ENCODE measurements at places on chromosomes 4 and X. TPM values are rescaled to one million over a fixed set of nuclear protein-coding genes. Genes with fewer than 3 reads are reported as not detected.

The PHEX gene
- total RNA-seq: 12.8 TPM

The RBM47 gene
- total RNA-seq: 20.3 TPM

The MAGEE2 gene
- not detected for total RNA-seq

The TRIM75 gene
- not detected for total RNA-seq

The CLCN4 gene
- total RNA-seq: not detected

The NPY2R gene
- total RNA-seq: not detected

GRCh38 chr4:81876106-81876505, 404.4 kb upstream of the RASGEF1B start:
- no peak for DNase-seq

GRCh38 chrX:155953055-155953454, 44.4 kb upstream of the IL9R start:
- DNase-seq: no peak

GRCh38 chrX:129690435-129690834, 35.7 kb upstream of the APLN start:
- no peak for DNase-seq

- no peak for DNase-seq
Measured at GRCh38 chrX:1387141-1387776, 4.7 kb downstream of the SLC25A6 start.

- DNase-seq: no peak
Measured at GRCh38 chr4:148376151-148376550, 66.1 kb downstream of the NR3C2 start.

DNA sequence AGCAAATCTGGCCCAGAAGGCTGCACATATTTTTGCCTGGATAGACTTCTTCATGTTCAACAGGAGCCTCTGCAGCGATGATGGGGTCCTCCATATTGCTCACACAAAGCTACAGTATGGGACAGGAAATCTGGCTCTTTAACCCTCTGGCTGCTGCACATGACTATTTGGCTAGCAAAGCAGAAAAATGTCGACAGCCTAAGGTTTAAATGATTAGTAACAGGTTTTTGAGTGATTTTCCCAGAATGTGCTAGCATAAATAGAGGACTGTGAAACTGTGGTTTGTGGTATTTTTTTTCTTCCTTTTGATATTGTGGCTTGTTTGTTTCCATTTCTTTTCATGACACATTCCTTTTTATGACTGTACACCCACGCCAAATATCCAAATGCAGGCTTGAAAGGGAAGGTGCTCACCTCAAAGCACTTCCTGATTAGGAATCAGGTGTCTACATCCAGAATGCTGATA, 120.2 kb upstream of the GK2 start:
- DNase-seq: no peak

DNA sequence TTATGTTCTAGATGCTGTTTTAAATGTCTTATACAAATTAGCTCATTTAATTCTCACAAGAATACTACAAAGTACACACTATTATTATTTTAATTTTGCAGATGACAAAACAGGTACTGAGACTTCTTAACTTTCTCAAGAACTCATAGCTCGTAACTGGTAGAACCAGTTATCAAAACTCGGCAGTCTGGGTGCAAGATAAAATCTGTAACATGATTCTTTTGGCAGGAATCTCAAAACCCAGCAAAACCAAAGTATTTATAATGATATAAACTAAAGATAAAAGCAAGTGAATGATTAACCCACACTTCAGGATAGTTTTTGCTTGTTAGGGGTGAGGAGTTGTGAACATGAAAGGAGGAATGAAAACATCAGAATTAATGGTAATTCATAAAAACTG, 27.6 kb downstream of the CLNK start:
- DNase-seq: no peak

DNA sequence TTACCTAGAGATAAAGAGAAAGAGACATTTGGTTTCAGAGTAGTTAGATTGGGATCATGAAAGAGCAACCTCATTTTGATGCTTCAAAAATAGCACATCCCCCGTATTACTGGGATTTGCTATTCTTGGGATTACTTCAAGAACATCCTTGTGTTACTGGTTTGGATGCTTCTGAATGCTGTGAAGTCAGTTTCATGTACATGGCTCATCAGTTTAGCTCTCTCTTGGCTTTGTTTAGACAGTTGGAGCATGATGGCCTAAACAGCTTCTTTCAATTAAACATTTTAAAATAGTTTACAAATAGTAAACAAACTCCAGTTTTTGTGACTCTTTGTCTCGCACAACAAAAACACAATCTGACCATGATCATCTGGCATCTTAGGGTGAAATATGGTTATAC, 23.9 kb downstream of the HTT start:
- no peak for DNase-seq

DNA sequence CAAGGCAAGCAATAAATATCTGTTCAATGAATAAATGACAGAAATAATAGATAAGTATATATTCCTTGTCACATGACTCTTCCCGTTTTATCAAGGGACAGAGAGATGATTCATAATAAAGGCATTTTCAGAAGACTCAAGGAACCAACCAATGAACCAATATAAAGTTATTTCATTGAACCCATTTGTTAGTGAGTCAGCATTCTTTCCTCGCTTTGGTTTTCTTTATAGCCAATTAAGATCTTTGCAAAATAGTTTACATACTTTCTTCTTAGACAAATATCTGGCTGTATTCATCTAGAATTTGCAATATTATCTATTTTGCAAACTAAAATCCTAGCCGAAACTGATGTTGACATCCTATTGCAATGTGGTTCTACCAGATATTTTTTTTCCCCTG, 269.4 kb downstream of the IL15 start:
- no peak for DNase-seq

DNA sequence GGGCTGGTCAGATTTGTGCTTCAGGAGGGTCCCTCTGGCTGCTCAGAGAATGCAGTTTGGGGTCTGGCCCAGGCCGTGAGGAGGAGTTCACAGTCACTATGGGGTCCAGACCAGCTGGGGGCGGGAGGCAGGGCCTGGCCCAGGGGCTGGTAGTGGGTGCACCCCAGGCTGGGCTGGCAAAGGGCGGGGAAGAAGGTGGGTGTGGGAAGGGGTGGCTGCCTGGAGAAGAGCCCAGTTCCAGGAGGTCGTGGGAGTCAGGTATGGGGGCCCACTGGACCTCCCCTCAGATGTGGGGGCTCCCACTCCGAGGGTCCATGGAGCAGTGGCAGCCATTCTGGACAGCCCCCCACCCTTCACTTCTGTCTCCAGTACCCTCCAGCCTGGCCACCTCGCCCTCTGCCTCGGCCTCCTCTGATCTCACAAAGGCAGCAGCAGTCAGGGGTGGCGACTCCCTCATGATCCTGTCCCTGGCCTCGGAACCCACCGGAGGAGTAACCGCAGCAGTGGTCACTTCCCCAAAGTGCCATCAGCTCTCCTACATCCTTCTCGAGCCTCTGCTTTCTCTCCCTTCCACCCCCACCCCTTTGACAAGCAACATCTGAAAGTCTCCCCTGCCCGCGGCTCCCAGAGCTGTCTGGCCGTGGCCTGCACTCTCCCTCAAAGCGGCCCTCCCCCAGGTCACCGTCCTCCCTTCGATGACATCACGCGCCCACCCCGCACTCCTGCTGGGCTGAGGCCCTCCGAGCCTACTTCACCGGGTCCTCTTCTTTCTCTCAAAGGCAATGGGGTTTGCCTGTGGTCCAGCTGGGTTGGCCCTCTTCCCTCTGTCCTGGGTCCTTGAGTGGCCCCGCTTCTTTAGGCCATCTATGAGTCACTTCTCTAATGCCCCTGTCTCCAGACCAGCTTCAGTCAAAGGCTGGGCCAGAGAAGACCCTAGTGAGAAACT, 1.7 kb upstream of the SLC6A8 start:
- no peak for DNase-seq

DNA sequence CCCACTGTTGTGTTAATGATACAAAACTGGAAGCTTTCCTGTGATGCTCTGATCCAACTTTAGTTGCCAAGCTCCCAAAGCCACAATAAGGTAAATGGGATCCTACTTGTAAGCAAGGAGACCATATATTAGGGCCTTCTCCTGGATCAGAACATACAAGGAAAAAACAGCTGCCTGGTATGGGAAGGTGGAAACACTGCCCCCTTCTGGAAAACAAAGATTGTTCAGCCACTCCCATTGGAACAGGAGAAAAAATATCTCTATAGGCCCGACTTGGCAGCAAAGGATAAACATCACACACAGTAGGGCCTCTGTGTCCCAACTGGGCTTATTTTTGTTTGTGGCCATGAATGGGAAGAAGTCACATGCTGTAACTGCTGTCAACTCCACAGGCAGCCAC, 166.5 kb downstream of the TBX22 start:
- DNase-seq: no peak

GRCh38 chr4:11843340-11843739, 414.6 kb upstream of the HS3ST1 start:
- no peak for DNase-seq

DNA sequence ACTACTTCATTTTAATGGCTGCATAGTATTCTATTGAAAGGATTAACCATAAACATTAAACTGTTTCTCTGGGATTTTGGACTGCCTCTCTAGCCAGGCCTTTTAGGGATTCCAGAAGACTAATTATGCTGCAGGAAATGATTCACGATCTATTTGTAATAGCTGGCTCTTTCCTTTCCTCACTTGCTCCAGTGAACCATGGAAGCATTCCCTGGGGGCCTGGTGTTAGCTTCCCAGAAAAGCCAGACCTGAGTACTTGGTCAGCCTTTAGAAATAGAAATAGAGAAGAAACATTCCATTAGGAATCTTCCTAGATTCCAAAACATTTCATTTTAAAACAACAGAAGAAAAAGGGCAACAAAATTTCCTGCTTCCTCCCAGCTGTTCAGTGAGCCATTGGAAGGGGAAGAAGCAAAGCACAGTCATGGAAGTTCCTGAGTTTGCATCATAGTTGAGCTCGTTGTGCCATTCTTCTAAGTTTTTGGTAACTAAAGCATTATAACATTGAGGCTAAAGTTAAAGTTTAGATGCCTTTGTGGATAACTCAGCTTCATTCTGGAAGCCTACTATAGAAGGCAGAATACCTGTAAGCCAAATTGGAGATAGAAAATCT, 83.5 kb downstream of the NPNT start:
- no peak for DNase-seq

DNA sequence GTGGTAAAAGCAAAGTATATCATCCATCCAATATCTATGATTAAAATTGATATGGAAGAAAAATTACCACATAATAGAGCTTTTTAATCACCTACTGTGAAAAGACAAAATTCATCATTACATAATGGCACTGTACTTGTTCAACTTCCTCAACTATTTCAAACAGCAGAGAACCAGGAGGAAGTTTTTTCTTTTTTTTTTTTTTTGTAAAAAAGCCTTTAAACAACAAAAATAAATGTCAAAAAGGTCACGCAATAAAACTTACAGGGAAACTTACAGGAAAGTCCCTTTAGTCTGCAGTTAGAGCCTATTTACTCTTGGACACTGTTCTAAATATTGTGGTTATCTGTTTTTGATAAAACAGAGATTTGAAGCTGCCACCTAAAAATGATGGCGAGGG, 4.8 kb downstream of the PDGFC start:
- DNase-seq: no peak

GRCh38 chrX:81174286-81174685, 27.4 kb downstream of the HMGN5 start:
- no peak for DNase-seq

All from activated T-helper 1 cell treated with anti-CD3 and anti-CD28 coated beads, Interleukin-12 subunit alpha, Interleukin-12 subunit beta, Interleukin-2, Interleukin-4 antibody, amounts not matched to agents 30 ng/mL and 10 ng/mL and 1 ng/mL, durations not matched to agents 14 hours and 24 hours and 36 hours (primary cell).